ENCODE measurements at places on chromosomes 12 and 14.

DNA sequence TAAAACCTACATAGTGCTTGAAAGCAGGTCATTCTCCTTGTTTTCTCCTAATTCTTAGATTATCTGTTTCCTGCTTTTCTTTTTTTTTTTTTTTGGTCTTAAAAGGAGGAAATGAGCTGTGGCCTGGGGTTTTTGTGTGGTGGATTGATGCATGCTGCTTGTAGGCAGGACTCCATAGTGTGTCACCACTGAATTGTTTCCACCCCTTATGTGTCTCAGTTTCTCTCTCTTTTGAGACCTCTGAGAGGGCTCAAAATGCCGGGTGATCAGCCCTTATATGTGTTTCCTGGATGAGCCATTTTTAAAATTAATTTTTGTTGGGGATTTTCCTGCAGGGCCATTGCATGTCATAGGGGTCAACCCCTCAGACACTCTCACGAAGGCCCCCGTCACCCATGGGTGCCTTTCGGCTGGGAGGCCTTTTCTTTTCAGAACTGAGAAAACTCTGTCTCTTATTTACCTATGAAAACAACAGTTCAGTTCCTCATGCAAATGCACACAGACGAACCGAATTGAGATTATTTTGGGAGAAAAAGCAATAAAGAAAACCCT, 32.0 kb upstream of the LRRK2 start:
- no peak for DNase-seq

GRCh38 chr14:29654901-29655550, 272.6 kb downstream of the PRKD1 start:
- DNase-seq = no peak

DNA sequence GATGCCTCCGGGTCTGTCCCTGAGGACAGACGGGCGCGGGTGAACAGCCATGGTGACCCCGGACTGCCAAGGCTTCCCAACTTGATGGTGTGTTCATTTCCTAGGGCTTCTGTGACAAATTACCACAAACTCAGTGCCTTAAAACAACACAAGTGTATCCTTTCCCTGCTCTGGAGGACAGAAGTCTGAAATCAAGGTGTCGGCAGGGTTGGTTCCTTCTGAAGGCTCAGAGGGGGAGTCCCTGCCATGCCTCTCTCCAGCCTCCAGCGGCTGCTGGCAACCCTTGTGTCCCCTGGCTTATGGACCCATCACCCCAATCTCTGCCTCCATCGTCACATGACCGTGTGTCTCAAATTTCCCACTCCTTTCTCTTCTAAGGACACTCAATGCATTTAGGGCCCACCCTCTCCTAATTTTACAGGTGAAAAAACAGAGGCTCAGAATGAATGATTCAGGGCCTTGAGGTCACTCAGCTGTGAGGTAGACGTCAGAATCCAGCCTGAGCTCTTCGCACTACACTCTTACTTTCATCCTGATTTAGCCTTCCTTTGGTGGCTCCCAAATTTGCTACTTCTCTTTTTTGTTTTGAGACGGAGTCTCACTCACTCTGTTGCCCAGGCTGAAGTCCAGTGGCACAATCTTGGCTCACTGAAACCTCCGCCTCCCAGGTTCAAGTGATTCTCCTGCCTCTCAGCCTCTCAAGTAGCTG, 45.4 kb downstream of the VCPKMT start:
- DNase-seq = no peak

GRCh38 chr14:73833530-73834260, 17.9 kb upstream of the PTGR2 start:
- DNase-seq = peak; percentile 55
